ENCODE measurements at places on chromosomes 6 and 20. TPM values are rescaled to one million over a fixed set of nuclear protein-coding genes. Genes with fewer than 3 reads are reported as not detected.

DNA sequence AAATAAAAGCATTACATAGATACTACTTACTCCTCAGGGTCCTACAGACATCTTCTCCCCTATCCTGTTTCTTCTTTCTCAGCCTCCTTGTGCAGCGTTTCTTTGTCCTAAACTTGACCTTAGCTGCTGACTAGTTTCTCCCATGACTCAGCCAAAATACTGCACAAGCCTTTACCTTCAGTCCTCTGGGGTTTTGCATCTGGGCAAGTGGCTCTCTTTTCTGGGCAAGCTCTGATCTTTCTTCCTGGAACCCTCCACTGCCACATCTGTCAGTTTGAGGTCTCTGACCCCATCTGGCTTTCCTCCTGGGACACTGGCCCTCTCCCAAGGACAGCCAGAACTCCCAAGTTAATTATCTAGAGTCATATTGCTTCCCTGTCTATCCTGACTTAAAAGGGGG, 838.4 kb downstream of the DHX35 start:
- DNase-seq = peak; percentile 69
- no peaks in the 10 kb centered on the region for H3K36me3 ChIP-seq
- H3K27ac ChIP-seq = peak overlapping the region; percentile 93
- no peaks in the 10 kb centered on the region for H3K27me3 ChIP-seq

- no peak for DNase-seq
- no peak overlapping the region for H3K4me3 ChIP-seq
- H3K27ac ChIP-seq = peak overlapping the region; percentile 90
- H3K4me1 ChIP-seq = peaks cover 54% of the 10 kb centered on the region
- H3K27me3 ChIP-seq = no peaks in the 10 kb centered on the region
Observed at GRCh38 chr6:71476371-71476770, 187.8 kb downstream of the OGFRL1 start.

DNA sequence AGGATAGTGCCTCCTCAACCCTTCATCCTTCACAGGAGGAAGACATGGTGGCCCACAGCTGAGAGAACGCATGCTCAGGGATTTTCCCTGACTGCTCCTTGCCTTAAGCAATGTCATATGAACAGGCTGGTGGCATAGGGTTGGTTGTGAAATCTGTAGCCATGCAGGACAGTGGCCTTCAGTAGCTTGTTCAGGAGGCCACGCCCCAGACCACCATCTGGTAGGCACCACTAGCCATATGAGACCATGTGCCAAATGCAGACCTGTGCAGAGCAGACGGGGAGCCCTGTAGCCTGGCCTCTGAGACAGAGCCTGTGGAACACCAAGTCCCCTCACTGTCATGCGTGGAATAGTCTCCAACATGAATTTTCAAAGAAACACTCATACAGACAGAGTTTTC, 76.5 kb downstream of the ADTRP start:
- H3K36me3 ChIP-seq = no peaks in the 10 kb centered on the region
- H3K4me3 ChIP-seq = no peak overlapping the region
- DNase-seq = no peak
- H3K27me3 ChIP-seq = no peaks in the 10 kb centered on the region
- H3K27ac ChIP-seq = peak overlapping the region; percentile 29

GRCh38 chr6:43150051-43150751, 20.9 kb upstream of the SRF start:
- no peak overlapping the region for H3K4me3 ChIP-seq
- no peak overlapping the region for H3K27ac ChIP-seq
- peaks cover 9% of the 10 kb centered on the region for H3K4me1 ChIP-seq
- H3K36me3 ChIP-seq = peaks cover 31% of the 10 kb centered on the region
- H3K27me3 ChIP-seq = no peaks in the 10 kb centered on the region

The RNF144B gene
- 5.8 TPM for total RNA-seq

The DDO gene
- total RNA-seq = 3.6 TPM
